ENCODE measurements at places on chromosomes 12 and 14.

GRCh38 chr12:57765003-57765697 lies 1.7 kb downstream of the CYP27B1 start:
- no peak for DNase-seq

GRCh38 chr12:22355011-22355580 lies 20.6 kb upstream of the ST8SIA1 start:
- DNase-seq: no peak

GRCh38 chr12:79531518-79531917 lies 159.2 kb downstream of the PAWR start:
- DNase-seq: no peak

GRCh38 chr12:102763061-102763460 lies 154.0 kb downstream of the PAH start:
- no peak for DNase-seq

DNA sequence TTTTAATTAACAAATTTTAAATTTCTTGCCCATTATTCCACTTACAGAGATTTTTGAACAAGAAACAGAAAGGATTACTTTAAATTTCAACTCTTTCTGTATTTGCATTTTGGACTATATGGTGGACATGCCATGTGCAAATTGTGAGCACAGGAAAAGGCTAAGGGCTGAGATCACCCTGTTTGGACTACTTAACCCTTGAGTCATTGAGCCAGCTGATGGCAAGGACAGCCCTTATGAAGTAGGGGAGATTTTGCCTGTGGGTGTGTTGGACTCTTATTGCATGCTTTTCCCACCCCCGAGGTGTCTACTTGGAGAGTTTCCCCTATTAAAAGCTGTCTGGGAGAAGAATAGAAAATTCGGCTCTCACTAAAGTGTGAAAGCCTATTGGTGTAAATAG lies 17.2 kb downstream of the DERA start:
- no peak for DNase-seq

- DNase-seq: no peak
Observed at GRCh38 chr14:49553892-49554291, 32.3 kb downstream of the RPS29 start.

- no peak for DNase-seq
Observed at GRCh38 chr12:89540586-89540985, 14.7 kb upstream of the POC1B start.

DNA sequence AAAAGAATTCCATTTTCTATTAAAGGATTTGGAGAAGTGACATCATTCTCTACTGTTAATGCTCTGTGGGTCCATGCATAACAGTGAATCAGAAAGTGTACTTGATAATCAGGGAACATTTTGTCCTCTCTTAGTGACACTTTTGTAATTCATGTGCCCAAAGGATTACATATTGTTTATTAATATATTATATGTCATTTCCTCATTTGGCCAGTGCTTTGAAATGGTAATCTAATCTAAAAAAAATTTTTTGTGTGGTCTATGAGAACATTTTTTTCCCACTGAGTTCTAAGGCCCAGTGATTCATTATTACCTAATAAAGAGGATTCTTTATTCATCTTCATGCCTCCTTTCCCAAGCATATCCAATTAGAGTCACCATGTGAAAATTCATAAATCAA lies 79.7 kb upstream of the MYF6 start:
- no peak for DNase-seq

GRCh38 chr12:92326877-92327276 lies 181.2 kb upstream of the BTG1 start:
- DNase-seq: no peak

- no peak for DNase-seq
Observed at GRCh38 chr12:16019136-16019535, 108.0 kb downstream of the DERA start.

GRCh38 chr14:29459969-29460560 lies 467.6 kb downstream of the PRKD1 start:
- DNase-seq: no peak

DNA sequence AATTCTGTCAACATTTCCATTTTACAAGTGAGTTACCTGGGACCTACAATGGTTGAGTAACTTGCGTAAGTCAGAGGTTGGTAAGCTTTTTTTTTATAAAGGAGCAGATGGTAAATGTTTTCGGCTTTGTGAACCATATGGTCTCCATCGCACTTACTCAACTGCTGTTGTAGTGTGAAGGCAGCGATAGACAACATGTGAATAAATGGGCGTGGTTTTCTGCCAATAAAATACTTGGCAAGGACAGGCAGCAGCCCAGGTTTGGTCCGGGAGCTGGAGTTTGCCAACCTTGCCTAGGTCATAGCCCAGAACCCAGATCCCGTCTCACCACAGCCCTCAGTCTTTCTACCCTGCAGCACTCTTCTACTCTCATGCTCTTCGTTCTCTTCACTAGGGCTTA lies 6.3 kb downstream of the DDX55 start:
- DNase-seq: no peak

DNA sequence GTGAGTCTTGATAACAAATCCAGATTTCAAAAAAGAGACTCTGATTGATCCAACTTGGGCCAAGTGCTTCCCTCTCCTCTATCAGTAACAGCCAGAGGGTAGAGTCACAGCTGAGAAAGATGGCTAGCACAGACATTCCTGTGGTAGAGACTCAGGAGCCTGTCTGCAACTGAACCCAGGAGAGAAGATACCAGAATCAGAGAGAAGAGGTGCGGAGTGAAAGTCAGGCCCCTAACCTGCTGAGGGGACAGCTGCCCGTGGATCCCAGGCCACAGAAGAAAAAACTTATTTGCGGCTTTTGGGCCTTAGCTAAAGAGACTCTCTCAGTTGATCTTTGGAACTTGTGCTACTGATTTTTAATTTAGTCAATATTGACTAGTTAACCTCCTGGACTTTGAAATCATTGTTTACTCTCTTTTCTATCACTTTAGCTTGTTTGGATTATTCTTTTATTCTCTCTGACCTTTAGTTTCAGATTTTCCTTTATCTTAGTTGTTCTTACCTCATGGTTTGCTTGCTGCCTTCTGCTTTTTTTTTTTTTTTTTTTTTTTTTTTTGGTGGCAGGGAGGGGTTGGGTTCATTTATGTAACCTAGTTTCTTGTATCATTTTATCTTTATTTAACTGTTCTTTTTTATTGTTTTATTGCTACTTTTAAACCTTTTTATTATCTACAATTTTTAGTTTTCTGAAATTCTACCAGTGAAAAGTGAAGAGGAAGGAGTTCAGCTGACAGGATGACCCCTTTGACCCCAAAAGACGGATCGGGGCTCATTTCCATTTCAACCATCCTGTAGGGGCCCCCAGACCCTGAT lies 154.9 kb upstream of the KRR1 start:
- DNase-seq: no peak

DNA sequence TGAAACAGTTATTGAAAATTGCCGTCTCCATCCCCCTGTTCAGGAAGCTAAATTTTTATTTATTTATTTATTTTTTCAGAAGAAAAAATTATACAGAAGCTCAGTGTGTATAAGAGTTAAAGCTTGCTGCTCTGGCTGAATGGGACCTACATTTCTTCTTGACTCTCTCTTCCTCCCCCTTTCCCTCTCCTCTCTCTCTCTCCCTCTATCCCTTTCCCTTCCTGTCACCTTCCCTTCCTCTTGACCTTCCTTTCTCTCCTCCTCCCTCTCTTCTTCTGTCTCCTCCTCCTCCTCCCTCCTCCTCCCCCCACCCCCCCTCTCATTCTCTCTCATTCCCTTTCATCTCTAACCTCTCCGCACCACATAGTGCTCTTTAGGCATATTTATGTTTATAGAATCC lies 39.1 kb downstream of the APAF1 start:
- no peak for DNase-seq

GRCh38 chr14:95485222-95485819 lies 31.1 kb downstream of the SYNE3 start:
- no peak for DNase-seq

GRCh38 chr14:87898301-87898700 lies 94.7 kb downstream of the GALC start:
- DNase-seq: no peak

GRCh38 chr14:76228138-76228537 lies 76.4 kb downstream of the GPATCH2L start:
- DNase-seq: no peak

DNA sequence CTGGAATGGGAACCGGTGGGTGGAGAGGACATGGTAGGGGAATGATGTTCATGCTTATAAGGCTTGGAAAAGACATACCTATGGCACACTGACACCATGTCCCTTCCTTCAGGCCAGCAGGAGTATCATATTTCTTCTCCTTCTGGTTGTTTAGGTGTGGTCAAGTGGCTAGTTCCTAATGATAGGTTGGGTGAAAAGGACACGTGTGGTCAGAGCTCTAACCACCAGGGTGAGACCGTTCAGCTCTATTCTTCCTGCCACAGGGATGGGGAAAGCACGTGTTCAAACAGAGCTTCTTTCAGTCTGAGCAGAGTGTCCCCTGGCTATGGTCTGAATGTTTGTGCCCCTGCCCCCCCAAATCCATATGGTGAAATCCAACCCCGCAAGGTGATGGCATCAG lies 209.1 kb downstream of the PAX9 start:
- no peak for DNase-seq

GRCh38 chr12:10170216-10170615 lies 1.7 kb downstream of the OLR1 start:
- no peak for DNase-seq

DNA sequence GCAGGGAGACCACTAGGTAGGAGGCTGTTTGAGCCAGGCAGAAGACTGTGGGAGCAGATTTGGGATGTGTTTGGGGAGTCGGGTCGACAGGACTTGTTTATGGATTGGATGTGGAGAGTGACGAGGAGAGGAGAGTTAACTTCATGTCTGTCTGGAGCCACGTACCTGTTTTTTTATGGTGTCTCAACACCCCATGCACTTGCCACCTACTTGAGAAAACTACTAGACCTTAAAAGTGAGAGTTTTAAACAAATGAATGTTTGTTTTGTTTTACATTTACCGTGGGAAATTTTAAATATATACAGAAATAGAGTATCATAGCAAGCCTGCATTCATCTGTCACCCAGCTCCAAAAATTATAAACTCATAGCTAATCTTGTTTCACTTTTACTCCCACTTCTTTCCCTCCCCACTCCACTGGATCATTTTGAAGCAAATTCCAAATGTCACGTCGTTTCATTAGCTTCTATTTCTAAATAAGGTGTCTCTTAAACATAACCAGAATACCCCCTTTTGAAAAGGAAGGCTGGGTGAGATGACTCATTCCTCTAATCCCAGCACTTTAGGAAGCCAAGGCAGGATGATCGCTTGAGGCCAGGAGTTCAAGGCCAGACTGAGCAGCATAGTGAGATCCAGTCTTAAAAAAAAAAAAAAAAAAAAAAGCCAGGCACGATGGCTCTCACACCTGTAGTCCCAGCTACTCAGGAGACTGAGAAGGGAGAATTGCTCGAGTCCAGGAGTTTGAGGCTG lies 136.2 kb downstream of the ANO6 start:
- DNase-seq: no peak

All from anterior cingulate cortex (tissue), 58 donors.